Osteocyte (in vitro differentiated cells): ENCODE measurements at places on chromosomes 5 and 9.
A peak's percentile ranks its signal among the peaks of the same experiment; 100 is the strongest.

- DNase-seq = no peak
Observed at GRCh38 chr9:76687861-76688391, 76.3 kb upstream of the PCA3 start.

DNA sequence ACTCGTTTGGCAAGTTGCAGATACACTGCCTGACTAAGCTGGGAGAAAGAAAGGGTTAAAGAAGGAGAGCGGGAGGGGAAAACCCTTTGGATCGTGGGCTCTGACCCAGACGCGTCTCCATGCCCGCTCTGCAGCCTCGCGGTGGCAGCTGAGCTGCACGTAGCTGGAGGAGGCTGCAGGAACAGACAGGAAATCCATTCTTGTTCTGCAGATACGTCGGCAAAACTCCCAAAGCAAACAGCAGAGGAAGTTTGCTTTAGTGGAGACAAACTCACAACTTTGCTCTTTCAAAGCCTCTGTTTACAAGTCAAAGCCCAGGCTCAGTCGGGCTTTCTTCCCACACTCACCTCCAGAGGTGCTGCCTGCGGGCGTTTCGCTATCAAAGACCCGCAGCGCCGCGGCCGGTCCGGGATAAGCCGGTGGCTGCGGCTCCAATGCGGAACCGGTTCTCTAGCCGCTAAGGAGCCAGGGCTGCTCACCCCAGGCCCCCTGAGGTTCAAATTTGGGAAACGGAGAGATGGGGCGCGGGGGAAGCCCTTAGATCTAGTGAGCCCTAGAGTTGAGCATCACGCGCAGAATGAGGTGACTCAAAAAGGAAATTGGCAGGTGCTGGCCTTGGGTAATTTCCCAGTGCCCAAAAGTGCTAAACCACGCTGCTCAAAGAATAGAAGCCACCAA is 60.7 kb downstream of the MAT2B start:
- no peak for DNase-seq

DNA sequence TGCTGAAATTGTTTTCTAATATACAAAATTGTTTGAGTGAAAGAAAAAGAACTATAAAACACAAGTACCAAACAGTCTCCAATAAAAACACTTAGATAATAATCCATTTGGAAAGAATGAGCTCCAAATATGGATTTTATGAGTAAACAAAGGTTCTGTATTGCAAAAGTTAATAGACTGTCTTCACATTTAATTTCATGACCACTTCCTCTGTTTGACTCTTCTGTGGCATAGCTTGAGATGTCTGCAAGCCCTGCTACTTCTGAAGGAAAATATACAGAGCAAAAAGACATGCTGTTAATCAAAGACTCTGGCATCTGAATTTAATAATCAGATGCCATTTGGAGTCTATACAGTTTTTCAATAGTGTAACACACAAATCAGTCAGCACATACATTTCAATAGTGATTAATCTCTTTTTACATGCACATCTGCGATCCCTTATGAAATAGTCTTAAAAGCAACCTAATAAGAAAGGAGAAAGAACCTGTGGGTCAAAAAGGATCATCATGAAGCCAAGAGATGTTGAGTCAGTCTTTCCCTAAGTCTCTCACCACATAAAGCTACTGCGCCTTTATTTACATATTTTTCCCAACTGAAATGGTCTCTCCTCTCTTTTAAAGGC is 165.4 kb upstream of the LHFPL2 start:
- no peak for DNase-seq

GRCh38 chr5:38265546-38266179 is 7.3 kb downstream of the EGFLAM start:
- DNase-seq = peak; percentile 88

DNA sequence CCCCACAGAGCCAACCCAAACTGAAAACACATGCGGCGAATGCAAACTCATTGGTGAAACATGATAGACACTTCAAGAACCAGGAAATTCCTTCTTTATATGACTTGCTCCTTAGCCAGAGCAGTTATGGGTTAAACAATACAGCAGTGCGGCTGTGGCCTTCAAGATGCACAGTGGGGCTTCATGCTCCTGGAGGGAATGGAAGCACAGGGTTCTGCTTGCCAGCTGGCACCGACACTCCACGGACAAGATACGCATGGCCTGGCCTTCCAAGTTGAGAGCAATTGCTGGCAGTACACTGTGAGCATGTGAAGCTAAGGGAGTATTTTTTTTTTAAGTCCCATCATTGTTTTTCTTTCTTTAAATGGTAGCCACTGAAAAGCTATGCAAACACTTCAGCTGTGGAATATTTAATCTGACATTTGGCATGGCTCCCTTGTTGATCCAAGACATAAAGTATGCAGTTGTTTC is 451.6 kb upstream of the CD180 start:
- DNase-seq = peak; percentile 92

DNA sequence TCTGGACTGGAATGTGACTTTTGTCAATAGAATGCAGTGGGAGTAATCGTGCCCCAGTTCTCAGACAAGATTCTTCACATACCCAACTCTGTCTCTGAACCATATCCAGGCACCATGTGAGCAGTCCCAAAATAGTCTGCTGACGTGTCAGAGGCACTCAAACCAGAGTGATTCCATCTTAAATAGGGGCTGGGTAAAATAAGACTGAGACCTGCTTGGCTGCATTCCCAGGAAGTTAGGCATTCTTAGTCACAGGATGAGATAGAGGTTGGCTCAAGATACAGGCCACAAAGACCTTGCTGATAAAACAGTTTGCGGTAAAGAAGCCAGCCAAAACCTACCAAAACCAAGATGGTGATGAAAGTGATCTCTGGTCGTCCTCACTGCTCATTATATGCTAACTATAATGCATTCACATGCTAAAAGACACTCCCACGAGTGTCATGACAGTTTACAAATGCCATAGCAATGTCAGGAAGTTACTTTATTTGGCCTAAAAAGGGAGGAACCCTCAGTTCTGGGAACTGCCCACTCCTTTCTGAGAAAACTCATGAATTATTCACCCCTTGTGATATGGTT is 16.9 kb upstream of the PLCXD3 start:
- DNase-seq = no peak

DNA sequence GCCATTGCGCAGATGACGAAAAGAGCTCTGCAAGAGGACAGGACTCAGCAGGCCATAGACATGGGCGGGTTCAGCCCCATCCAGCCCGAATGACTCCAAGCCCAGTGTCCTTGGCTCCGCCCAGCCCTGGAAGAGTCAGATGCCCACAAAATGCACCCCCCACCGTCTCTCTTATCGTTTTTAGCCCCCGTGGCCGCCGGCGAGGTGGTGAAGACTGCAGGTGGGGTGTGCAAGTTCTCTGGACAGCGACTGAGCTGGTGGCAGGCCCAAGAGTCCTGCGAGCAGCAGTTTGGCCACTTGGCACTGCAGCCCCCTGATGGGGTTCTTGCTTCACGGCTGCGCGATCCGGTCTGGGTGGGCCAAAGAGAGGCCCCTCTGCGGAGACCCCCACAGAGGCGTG is 2.1 kb downstream of the ADGRD2 start:
- DNase-seq = no peak

DNA sequence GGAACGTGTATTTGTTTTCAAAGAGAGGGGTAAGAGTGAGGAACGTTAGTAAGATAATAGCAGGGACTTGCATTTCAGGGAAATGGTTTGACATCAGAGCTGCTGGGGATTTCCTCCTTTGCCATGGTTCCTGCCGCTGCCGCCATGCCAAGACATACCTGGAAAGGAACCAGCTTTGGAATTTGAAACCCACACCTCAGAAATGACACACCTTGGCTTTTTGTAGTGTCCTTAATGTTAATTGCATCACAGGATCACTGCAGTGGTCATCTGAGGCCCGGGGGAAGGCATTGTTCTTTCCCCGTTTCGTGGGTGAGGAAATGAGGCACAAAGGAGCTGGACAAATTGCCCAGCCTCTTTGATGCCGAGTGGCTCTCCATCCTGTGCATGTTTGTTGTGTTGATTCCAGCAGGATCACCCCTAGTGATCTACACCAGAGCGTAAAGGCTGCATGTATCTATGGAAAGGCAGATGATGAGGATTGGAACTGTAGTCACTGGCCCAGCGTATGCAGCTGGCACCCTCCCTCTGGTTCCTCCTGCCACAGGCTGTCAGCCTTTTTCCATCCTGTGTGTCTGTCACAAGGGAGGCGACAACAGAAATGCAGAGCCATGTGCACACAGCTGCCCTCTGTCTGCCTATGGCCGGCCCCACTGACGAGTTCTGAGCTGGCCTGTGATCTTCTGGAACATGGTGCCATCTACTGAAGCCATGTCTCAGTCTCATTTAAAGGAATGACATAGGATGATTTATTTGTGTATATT is 37.8 kb downstream of the SLC46A2 start:
- no peak for DNase-seq

DNA sequence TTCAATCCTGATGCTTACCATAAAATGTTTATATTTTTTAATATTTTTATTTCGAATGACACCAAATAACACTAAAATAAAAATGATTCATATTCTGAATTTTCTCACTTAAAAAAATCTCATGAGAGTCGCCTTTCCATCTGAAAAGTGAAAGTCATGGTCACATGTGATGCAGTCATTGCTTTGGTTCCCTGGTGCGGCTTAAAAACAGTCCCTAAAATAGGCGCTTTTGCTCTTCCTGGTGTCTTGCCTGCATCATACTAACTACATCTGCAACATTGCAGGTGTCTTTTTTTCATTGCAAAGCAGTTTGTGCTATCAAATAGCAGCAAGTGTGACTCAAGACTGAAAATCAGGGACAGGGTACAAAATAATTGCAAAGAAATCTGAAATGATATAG is 185.2 kb upstream of the NREP start:
- no peak for DNase-seq

DNA sequence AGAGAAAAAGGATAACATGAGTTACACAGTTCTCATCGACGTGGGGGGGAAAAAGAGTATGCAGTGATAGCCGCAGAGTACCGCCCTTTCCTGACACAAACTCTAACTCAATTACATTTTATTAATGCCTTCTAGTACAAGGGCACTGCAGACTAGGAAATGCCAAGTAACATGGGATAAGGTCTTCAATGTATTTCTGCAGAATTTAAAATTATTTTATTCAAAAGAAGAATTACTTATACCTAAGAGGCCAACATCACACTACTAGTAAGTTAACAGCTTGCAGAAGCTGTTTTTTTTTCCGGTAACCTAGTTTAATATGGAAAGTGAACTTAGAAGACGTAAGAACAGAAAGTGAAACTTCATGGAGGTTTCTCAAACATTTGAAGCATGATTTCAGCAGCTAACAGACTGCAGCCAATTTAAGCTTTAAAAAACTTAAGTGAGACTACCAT is 3.9 kb downstream of the SETX start:
- DNase-seq = no peak

DNA sequence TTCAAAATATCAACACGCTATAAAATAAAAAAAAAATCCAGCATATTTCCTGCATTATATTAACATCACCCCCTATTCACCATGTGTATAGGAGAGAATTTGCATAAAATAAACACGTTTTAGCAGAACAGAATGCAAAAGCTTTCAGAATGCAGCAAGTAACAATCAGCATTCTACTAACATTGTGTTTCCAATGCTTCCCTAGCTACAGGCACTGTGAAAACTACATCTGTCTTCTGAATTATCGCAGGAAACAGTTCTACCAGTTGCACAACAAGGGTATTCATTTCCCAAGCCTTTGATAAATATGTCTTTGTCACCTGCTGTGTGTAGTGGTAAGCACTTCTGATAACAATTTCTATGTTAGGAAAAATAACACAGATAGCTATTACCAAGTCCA is 1015.8 kb downstream of the CDH18 start:
- no peak for DNase-seq

- DNase-seq = no peak
Observed at GRCh38 chr5:7629561-7629960, 221.4 kb downstream of the CFAP90 start.

DNA sequence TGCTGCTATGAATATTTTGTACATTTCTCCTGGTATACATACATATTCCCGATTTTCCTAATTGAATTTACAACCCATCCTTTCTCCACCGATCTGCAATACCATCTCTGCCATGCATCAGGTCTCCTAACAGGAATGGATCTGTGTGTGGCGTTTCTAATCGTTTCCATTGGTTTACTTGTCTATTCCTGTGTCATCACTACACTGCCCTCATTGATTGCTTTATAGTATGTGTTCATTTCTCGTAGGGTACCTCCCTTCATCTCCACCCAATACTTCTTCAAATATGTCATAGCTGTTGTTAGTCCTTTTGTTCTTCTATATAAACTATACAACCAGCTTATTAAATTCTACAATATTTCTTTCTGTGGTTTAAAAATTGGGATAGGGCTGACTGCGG is 7.1 kb upstream of the OR2S2 start:
- no peak for DNase-seq

- DNase-seq = no peak
Observed at GRCh38 chr5:42596817-42597216, 159.8 kb upstream of the CCDC152 start.

- DNase-seq = no peak
Observed at GRCh38 chr9:117400171-117400570, 14.7 kb downstream of the ASTN2 start.

GRCh38 chr5:108111736-108112135 is 270.2 kb downstream of the FBXL17 start:
- no peak for DNase-seq

- DNase-seq = no peak
Observed at GRCh38 chr5:68319706-68320412, 104.3 kb downstream of the PIK3R1 start.

DNA sequence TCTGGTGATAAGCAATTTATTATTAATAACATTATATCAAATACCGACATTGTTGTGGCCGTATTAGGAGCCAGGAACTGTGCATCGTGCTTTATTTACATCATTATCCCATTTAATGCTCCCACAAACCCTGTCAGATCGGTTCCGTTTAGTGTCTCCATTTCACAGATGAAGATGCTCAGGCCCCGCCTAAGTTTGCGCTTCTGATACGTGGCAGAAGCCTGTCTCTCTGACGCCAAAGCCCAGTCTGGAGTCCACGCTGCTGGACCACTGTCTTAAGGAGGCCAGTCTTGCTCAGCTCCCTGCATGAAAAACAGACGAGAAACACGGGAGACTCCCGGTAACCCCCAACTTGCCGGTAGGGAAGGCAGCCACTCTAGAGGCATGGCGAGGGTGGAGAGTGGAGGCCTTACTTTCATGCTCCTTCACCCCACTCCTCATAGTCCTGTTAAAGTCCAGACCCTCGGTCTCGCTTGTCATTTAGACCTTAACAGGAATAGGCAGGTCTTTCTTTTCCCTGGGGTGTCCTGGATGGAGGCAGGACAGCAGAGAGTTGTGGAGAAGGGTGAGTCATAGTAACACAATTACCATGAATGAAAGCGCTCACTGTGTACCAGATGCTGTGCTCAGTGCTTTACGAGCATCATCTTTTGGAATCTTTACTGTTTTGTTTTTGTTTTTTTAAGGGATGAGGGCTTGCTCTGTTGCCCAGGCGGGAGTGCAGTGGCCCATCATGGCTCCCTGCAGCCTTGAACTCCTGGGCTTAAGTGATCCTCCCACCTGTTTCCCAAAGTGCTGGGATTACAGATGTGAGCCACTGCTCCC is 872 bp downstream of the TXNDC15 start:
- peak; percentile 89 for DNase-seq
